ENCODE measurements at places on chromosomes 11 and 22.

- peak; percentile 34 for DNase-seq
These were observed at the start of gene CSNK1E for GRCh38 chr22:38317122-38317994. Gene CSNK1E (minus strand): TSS chr22:38317433. CDS start chr22:38314157, 3,276 bp downstream.

DNA sequence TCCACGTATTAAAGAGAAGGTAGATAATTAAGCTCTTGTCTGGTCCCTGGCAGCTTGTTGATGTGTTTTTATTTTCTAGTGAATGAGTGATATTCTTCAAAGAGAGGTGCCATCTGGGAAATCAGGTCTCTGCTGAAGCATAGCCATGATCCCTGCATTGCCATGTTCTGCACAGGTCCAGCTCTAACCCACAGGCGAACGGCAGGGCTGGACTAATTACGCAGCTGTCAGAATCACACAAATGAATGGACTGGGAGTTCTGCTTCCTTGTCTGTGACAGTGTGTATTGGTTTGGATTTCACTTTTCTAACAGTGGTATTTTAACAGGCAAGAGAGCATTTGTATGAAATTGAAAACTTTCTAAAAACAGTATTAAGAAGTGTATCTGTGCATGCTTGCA is 235.6 kb downstream of the FAT3 start:
- DNase-seq = no peak

DNA sequence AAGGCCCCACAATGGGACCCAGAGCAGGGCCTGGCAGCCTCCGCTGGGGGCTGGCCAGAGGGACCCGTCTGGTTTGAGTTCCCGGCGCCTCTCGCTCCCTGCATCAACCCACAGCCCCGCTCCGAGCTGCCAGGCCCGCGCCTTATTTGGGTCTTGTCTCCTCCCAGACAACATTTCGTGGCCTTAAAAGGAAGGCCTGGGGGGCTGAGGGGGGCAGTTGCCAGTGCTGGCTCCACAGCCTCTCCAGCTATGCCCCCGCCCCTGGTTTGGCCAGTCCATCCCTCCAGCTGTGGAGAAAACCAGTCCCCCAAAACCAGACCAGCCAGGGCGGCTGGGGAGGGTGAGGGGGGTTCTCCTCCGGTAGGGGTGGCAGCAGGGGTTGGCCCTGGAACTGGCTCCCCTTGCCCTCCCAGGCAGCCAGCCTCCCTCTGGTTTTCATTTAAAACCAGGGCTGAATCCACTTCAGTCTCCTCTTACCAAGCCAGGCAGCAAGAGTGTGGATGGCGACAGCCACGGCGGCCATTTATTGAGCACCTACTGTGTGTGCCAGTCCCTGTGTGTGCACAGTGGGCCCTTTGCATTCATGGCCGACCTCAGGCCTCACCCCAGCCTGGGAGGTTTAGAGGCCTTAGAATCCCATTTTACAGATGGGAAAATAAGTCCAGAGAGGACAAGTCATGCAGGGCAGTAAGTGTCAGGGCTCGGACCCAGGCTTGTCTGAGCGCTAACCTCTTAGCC is 18.6 kb downstream of the EMID1 start:
- DNase-seq = no peak

DNA sequence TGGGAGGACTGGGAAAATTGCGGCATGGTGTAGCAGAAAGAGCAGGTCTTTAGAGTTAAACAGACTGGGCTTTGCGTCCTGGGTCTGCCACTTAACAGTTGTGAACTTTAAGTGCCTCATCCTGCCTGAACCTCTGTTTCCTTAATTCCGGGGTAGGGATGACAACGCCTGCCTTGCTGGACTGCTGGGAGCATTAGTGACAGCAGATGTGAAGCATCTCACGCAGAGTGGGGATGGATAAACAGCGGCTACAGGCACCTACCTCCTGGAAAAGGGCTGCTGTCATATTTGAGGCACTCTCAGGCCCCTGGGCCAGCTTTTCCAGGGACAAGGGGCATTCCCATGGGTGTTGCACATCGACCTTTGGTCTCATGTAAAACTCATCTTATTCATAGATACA is 572.2 kb downstream of the TBC1D22A start:
- no peak for DNase-seq

DNA sequence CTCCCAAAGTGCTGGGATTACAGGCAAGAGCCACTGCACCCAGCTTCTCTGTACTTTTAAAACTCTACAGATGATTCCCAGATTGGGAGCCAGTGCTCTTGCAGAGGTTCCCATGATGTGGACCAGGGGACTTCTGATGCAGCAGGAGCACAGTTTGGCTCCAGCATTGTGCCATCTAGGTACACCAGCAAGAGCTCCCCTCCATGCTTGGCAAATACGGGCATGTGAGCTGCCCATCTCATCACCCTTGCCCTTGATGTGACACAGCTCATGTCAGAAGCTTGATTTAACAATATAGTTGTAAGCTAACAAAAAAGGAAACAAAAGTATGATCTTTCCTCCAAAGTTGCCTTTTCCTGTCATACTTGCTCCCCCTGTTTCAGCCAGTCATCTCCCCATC is 28.7 kb downstream of the SNU13 start:
- DNase-seq = no peak

DNA sequence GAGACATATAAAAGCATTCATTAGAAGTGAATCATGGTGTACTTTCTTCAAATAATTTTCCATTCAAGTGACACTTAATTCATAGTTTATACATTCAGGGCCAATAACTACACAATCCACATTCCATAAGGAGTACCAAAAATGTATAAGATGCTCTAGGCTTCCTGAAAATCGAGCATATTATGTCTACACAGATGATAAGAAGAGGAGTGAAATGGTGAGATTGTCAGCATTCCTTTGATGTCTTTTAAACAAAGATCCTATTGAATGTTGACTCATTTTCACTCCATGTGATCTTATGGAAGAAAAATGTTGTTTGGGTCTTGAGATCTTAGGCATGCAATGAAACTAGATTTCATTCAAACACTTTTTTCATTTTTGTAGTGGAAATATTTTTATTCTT is 843.2 kb downstream of the KCNA4 start:
- DNase-seq = no peak

- no peak for DNase-seq
These were observed 116.7 kb downstream of the MICAL3 start for GRCh38 chr22:17907748-17908051.

GRCh38 chr11:114016986-114017385 is 42.1 kb downstream of the HTR3A start:
- DNase-seq = no peak

DNA sequence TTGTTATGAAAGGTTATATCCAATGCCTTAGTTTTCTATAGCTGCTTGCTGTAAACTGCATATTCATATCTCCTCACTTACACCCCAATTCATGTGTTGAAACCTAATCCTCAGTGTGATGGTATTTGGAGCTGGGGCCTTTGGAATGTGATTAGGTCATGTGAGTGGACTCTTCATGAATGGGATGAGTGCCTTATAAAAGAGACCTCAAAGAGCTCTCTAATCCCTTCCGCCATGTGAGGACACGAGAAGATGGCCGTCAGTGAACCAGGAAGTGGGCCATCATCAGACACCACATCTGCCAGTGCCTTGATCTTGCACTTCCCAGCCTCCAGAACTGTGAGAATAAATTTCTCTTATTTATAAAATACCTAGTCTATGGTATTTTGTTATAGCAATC is 79.3 kb downstream of the CYP2R1 start:
- DNase-seq = no peak

DNA sequence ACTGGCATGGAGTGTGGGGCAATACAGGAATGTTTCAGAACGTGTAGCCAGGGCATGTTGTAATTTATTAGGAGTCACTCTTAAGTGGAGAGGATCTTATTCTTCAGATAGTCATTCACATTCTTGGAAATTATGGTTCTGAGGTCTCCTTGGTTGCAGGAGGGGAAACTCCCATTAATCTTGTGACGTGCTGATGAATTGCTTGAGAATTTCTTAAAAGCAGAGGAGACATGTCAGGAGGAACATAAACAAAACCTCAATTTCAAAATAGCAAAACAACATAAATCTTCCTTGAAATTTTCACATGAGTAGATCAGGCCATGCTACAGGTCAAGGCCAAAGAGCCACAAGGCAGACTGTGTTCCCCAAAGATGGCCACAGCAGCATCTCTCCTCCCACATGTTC is 50.4 kb downstream of the ADM start:
- DNase-seq = no peak

DNA sequence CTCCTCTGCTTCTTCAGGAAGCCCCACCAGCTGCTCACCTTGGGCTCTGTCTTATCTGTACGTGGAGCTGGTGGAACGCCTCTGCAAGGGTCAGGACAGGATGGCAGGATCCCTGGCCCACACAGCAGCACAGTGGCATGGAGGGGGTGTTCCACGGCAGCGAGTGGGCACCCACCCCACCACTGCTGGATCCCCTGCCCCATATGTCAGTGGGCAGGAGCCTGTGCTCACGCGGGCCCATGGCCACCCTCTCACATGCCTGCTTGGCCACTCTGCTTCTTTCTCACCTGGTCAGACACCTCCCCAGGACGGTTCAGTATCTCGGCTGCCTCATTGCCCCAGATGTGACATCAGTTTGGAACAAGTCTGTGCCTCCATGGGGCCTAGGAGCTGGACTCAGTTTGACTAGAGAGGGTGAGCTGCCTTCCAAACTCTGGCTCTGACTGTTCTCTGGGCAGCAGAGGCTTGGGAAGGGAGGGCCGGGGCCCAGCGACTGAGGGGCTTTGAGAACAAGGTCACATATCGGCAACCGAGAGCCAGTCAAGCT is 98.1 kb upstream of the LMO1 start:
- no peak for DNase-seq

- DNase-seq = no peak
These were observed 5.6 kb upstream of the PRG2 start for GRCh38 chr11:57395905-57396623.

DNA sequence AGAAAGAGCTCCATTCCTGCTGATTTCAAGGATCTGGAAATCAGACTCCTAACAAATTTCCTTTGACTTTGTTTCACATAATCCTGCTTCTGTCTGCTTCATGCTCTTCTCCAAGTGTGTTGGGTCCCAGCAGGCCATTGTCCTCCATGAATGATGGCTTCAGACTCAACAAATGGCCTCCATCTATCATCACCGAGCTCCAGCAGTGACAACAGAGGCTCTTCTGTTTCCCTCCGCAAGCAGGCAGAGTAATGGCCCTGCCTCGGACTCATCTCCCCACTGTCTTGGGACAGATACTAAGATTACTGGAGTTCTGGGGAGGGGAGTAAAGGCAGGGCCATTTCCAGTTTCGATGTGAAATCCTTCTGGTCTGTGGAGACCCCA is 127.3 kb downstream of the TENM4 start:
- DNase-seq = no peak

- no peak for DNase-seq
These were observed 17.2 kb downstream of the CREB3L1 start for GRCh38 chr11:46294365-46295309.

- DNase-seq = no peak
These were observed 697 bp downstream of the RAB36 start for GRCh38 chr22:23145878-23146470.

- no peak for DNase-seq
These were observed 140.8 kb downstream of the TBC1D22A start for GRCh38 chr22:46902998-46903916.

DNA sequence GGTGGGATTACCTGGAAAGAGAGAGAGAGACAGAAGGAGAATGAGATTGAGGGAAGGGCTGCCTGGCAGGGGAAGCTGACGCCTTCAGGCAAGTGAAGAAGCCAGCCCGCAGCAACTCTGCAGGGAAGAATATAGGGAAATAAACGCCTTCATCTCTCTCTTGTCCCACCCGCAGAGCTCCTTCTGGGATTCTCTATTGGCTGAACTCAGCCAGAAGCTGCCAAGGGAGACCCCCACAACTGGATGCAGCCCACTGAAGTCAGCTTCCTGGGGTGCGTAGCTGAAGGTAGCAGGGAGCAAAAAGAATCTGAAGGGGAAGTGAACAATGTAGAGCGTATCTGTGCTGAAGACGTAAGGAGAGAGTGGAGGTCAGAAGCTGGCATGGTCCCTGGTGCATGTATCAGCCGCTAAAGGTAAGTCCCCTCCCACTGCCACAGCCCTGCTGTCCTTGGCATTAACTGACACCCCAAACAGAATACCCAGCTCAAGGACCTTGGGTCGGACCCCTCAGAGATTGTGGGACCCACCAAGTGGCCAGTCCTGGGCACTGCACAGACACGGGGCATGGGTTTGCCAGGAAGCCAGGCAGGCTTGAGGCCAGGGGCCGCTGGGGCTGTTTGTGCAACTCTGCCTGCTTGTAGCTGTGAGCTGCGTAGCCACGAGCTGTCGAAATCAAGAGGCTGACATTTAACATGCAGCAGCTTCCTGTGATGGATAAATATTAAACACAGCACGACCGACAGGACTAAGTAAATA is 469.9 kb downstream of the MN1 start:
- DNase-seq = no peak

DNA sequence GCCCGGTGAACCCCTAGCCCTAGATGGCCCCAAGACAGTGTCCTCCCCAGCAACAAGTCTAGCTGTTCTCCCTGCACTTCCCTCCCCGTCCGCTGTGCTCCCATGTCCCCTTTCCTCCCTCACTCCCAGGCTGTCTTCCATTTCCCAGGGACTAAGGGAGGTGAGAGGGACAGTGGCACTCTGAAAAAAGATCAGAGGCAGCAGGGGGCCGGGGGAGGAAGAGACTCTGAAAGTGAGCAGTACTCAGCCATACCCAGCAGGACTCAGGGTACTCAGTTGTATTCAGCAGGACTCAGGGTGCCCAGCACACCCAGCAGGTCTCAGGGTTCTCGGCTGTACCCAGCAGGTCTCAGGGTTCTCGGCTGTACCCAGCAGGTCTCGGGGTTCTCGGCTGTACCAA is 48.4 kb upstream of the THY1 start:
- no peak for DNase-seq

DNA sequence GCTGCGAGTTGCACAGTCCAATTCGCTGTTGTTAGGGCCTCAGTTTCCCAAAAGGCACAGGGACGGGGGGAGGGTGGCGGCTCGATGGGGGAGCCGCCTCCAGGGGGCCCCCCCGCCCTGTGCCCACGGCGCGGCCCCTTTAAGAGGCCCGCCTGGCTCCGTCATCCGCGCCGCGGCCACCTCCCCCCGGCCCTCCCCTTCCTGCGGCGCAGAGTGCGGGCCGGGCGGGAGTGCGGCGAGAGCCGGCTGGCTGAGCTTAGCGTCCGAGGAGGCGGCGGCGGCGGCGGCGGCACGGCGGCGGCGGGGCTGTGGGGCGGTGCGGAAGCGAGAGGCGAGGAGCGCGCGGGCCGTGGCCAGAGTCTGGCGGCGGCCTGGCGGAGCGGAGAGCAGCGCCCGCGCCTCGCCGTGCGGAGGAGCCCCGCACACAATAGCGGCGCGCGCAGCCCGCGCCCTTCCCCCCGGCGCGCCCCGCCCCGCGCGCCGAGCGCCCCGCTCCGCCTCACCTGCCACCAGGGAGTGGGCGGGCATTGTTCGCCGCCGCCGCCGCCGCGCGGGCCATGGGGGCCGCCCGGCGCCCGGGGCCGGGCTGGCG is at the start of gene BCR:
TSS of gene BCR (plus strand) at position 209 of the 592 bp plus-strand sequence. CDS start 452 bp downstream, outside the sequence.
- DNase-seq = peak; percentile 35

DNA sequence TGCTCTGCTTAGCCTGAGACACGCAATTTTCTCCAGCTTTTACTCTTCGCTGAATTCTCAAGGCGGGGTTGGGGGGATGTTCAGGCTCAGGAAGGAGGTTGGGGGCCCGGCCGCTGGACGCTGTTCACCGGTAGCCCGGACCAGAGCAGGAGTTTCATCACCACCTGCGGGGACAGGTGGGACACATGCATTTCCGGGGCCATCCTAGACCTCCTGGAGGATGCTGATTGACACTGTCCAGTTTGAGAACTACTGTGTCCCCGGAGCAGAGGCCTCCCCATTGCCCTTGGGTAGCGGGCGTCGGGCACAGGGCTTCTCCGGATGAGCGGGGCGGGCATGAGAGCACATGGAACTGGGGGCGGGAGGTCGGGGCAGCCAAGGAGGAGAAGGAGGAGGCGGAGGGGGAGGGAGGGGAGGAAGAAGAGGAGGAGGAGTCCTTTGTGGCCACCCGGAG is 144.0 kb upstream of the GRK3 start:
- DNase-seq = no peak
